ENCODE measurements at places on chromosomes 3 and 15. TPM values are rescaled to one million over a fixed set of nuclear protein-coding genes. Genes with fewer than 3 reads are reported as not detected.

Gene SEMA5B
- 0.09 TPM for total RNA-seq

Gene STARD9
- total RNA-seq: 5.5 TPM

Gene IL17RB
- not detected for total RNA-seq

Gene MNS1
- total RNA-seq: 0.28 TPM

Gene SLC15A2
- total RNA-seq: 0.75 TPM

Gene SEMA3G
- 27.2 TPM for total RNA-seq

Gene IMPG2
- total RNA-seq: 0.54 TPM

Gene COL7A1
- 1.4 TPM for total RNA-seq

Gene P3H2
- 5.0 TPM for total RNA-seq

Gene TMEM41A
- 9.4 TPM for total RNA-seq

Gene MST1R
- total RNA-seq: 0.54 TPM

All from endothelial cell of coronary artery (primary cell).